ENCODE measurements at places on chromosomes 13 and 19. TPM values are rescaled to one million over a fixed set of nuclear protein-coding genes. Genes with fewer than 3 reads are reported as not detected.

- no peak for DNase-seq
Measured at GRCh38 chr13:105497597-105497996, 1037.9 kb downstream of the EFNB2 start.

DNA sequence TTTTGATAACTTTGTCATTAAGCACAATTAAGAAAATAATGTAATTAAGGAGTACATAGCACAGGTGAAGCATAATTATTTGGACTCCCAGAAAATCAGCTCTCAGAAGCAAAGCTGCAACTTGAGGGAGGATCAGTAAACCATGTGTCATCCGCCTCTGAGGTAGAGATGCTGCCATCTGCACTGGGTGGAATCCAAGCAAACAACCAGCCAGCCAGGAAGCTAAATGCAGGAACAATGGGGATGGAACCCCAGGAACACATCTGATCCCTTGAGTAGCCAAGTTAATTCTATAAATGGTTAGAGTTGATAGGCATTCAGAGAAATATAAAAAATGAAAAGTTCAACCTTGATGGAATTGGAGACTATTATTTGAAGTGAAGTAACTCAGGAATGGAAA is 520.2 kb downstream of the RFC3 start:
- DNase-seq = no peak

- no peak for DNase-seq
Measured at GRCh38 chr13:77653301-77653700, 44.2 kb upstream of the SLAIN1 start.

GRCh38 chr13:44292545-44292944 is 81.1 kb upstream of the SERP2 start:
- no peak for DNase-seq

Gene TEX29
- 0.25 TPM for polyA plus RNA-seq

DNA sequence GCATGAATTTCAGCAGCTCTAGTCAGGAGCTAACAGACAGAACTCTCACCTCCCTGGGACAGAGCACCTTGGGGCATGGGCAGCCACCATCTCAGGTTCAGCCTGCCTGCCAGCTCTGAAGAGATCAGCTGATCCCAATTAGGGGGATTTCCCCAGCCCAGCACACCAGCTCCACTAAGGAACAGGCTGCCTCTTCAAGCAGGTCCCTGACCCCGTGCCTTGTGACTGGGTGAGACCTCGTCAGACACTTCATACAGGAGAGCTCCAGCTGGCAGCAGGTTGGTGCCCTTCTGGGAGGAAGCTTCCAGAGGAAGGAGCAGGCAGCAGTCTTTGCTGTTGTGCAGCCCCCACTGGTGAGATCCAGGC is 84.5 kb upstream of the UFM1 start:
- no peak for DNase-seq

DNA sequence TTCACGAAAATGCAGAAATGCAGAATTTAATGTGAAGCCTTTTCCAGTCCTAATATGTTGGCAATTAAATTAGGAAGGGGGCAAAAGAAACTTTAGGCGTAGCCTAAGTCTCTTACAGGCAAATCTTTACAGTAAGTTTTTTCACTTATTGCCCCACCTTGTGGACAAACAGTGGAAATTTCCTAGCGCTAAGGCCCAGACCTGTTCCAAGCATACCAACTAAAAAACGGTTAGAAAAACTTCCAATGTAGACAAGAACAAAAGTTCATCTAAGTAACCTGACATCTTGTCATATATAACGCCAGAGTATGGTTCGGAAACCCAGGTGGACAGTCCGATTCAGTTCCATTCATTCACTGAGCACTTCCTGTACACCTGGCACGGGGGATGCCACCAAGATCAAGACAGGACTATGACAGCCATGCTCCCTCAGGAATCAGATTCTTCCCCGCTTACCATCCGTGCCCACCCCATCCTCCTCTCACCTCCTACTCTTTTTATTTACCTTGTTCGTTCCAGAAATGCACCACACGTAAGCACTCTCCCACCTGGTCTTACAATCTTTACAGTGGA is 4.9 kb downstream of the ZAR1L start:
- no peak for DNase-seq

Gene SHISA2
- polyA plus RNA-seq = 0.75 TPM

Gene PBX4
- polyA plus RNA-seq = 4.1 TPM

GRCh38 chr13:32384702-32385101 is 43.2 kb downstream of the N4BP2L1 start:
- no peak for DNase-seq

GRCh38 chr19:14496029-14496833 is at the start of gene GIPC1:
GIPC1 (minus strand) TSS chr19:14496127; CDS start chr19:14482976, 13,151 bp downstream.
- DNase-seq = peak; percentile 98

Gene CEACAM4
- 0.27 TPM for polyA plus RNA-seq

Gene WDR87
- not detected for polyA plus RNA-seq

Gene ZNF333
- polyA plus RNA-seq = 22.0 TPM

GRCh38 chr13:27918918-27919658 is 712 bp upstream of the PDX1 start:
- DNase-seq = no peak

GRCh38 chr19:31294189-31294588 is 55.0 kb downstream of the TSHZ3 start:
- no peak for DNase-seq

DNA sequence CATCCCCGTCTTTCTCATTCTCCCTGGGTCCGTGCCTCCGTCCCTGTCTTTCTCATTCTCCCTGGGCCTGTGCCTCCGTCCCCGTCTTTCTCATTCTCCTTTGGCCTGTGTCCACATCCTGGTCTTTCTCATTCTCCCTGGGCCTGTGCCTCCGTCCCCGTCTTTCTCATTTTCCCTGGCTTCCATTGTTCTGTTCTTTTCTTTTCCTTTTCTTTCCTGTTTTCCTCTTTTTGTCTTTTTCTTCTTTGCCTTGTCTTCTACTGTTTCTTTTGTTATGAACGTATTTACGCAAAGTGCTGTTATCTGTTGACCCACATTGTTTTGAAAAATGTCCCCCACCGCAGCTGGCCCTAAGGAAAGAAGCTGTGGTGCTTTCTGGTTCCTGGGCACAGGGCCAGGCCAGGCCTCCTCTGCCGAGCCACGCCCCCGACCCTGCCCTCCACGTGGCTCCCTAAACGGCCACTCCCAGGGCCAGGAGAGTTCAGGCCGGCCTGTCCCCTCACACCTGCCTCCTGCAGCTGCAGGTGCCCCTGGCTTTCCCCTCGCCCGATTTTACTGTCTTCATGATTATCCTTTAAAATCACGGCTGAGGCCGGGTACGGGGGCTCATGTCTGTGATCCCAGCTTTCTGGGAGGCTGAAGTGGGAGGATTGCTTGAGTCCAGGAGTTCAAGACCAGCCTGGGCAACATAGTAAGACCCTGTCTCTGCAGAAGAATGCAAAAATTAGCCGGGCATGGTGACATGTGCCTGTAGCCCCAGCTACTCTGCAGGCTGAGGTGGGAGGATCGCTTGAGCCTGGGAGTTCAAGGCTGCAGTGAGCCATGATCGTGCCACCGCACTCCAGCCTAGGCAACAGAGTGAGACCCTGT is 14.0 kb upstream of the TMPRSS9 start:
- DNase-seq = peak; percentile 87

Gene NAXD
- 28.4 TPM for polyA plus RNA-seq

Gene EHD2
- polyA plus RNA-seq = 86.0 TPM

Gene U2AF1L4
- polyA plus RNA-seq = 16.7 TPM

DNA sequence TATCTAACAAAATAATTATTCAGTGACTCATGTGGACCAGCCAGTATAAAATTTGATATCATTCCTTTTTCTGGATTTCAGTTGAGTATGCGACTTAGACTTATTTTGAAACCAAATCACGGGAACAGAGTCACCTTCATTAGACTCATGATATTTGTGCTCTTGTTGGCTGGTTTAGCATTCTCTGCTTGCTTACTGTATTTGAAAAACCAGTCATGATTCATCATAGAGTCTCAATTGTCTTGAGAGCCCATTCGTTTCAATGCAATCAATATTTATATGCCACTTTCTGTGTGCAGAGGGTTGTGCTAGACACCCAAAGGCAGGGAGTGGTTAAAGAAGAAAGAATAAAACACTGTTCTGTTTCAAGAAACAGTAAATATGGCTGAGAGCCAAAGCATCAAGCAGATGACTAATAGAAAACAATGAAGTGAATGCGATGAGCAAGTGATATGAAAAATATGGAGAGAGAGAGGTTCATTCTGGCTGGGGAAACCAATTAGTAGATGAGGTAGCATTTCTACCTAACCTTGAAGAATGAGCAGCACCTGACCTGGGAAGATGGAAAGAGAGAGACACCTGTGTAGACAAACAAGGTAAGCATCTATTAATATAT is 99.6 kb upstream of the MBNL2 start:
- DNase-seq = no peak
